G401 (cell line): ENCODE measurements at places on chromosomes 2 and 18. TPM values are rescaled to one million over a fixed set of nuclear protein-coding genes. Genes with fewer than 3 reads are reported as not detected.

CRYBA2 gene
- total RNA-seq: not detected in 2 replicates

INO80B gene
- 7.8 and 15.7 TPM in 2 replicates for total RNA-seq

SPC25 gene
- 19.0 and 32.4 TPM in 2 replicates for total RNA-seq

SERPINB3 gene
- total RNA-seq: not detected in 2 replicates

RTP5 gene
- not detected in 2 replicates for total RNA-seq

TUBB8B gene
- 5.3 and 9.8 TPM in 2 replicates for total RNA-seq

DES gene
- not detected in 2 replicates for total RNA-seq

GLI2 gene
- total RNA-seq: not detected in 2 replicates

HAAO gene
- total RNA-seq: not detected in 2 replicates

SPOPL gene
- total RNA-seq: 6.0 and 6.4 TPM in 2 replicates

VSNL1 gene
- not detected in 2 replicates for total RNA-seq

GYPC gene
- total RNA-seq: 32.9 and 37.1 TPM in 2 replicates

KATNAL2 gene
- 7.0 and 15.0 TPM in 2 replicates for total RNA-seq

SALL3 gene
- total RNA-seq: not detected in 2 replicates

TMEM200C gene
- total RNA-seq: not detected in 2 replicates

DUSP19 gene
- total RNA-seq: 3.4 and 4.6 TPM in 2 replicates

HTR2B gene
- total RNA-seq: 4.6 and 5.4 TPM in 2 replicates

SERTAD2 gene
- 19.3 and 28.9 TPM in 2 replicates for total RNA-seq

DLX1 gene
- 21.8 and 26.2 TPM in 2 replicates for total RNA-seq

MOCOS gene
- not detected in 2 replicates for total RNA-seq

ZNF142 gene
- 4.4 and 6.2 TPM in 2 replicates for total RNA-seq

VIL1 gene
- not detected in 2 replicates for total RNA-seq

VWA3B gene
- total RNA-seq: not detected in 2 replicates

TTN gene
- 0.74 and 0.88 TPM in 2 replicates for total RNA-seq

DPP4 gene
- total RNA-seq: not detected in 2 replicates

BMP10 gene
- total RNA-seq: not detected in 2 replicates

BOK gene
- 26.9 and 36.3 TPM in 2 replicates for total RNA-seq

CHPF gene
- 87.3 and 89.2 TPM in 2 replicates for total RNA-seq

LCLAT1 gene
- total RNA-seq: 6.7 and 41.8 TPM in 2 replicates

STPG4 gene
- not detected in 2 replicates for total RNA-seq

DNAJC5G gene
- not detected in 2 replicates for total RNA-seq

DSG4 gene
- total RNA-seq: not detected in 2 replicates

VIT gene
- total RNA-seq: not detected in 2 replicates

DAW1 gene
- not detected in 2 replicates for total RNA-seq

CAPN14 gene
- total RNA-seq: not detected in 2 replicates

KYNU gene
- total RNA-seq: not detected in 2 replicates

ACADL gene
- total RNA-seq: not detected in 2 replicates

IL37 gene
- total RNA-seq: not detected in 2 replicates

ZBTB7C gene
- total RNA-seq: not detected in 2 replicates

GCKR gene
- total RNA-seq: not detected in 2 replicates

ALK gene
- total RNA-seq: not detected in 2 replicates

ABCG5 gene
- not detected in 2 replicates for total RNA-seq

RAPGEF4 gene
- not detected in 2 replicates for total RNA-seq

ICOS gene
- total RNA-seq: not detected in 2 replicates
